Glutamatergic neuron (in vitro differentiated cells): ENCODE measurements at places on chromosomes 2 and 18. TPM values are rescaled to one million over a fixed set of nuclear protein-coding genes. Genes with fewer than 3 reads are reported as not detected.

DNA sequence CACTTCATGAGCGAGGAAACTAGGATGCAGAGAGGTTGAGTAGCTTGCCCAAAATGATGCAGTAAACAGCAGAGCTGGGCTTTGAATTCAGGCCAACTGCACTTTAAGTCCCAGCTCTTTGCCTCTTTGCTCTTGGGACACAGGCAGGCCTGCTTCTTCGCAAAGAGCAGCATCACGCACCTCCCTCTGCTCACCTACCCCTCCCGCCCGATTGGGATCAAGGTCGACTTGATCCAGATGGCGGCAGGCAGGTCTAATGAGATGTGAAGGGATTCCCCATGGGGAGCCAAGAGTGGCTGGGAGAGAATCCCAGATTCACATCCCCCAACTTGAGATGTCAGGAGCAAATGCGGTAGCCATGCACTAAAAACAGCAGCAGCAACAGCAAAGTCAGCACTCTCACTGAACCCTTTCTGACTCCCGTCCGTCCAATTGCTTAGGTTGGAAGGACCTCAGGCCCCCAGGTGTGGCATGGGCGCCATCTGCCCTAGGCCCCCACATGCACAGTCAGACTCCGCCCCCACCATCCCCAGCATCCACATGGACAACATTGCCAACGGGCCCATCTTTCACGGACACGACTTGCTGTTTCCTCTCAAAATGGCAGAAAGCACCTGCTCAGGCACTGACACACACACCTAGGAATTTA, 84.3 kb upstream of the MAP4K4 start:
- peak; percentile 62 for DNase-seq

TEKT4 gene
- total RNA-seq, result not detected

NAT8 gene
- not detected for total RNA-seq

GRCh38 chr18:9436206-9436929, 38.9 kb upstream of the RALBP1 start:
- DNase-seq, result no peak
